Left ventricle myocardium inferior (tissue), 1 donor: ENCODE measurements at places on chromosomes 2 and 18.

GRCh38 chr2:159249990-159250715 is 36.4 kb downstream of the WDSUB1 start:
- no peak for DNase-seq
- peak overlapping the region; percentile 78 for H3K27ac ChIP-seq
- H3K36me3 ChIP-seq = peaks cover 33% of the 10 kb centered on the region
- H3K4me1 ChIP-seq = peaks cover 33% of the 10 kb centered on the region
- no peaks in the 10 kb centered on the region for H3K27me3 ChIP-seq
- H3K4me3 ChIP-seq = no peak overlapping the region

- H3K36me3 ChIP-seq = no peaks in the 10 kb centered on the region
- no peak overlapping the region for H3K27ac ChIP-seq
- no peak for DNase-seq
- peaks cover 41% of the 10 kb centered on the region for H3K27me3 ChIP-seq
Measured at GRCh38 chr2:130871843-130872740, 35.4 kb downstream of the ARHGEF4 start.

GRCh38 chr2:101614127-101614759 is 83.3 kb upstream of the MAP4K4 start:
- H3K4me1 ChIP-seq = peaks cover 9% of the 10 kb centered on the region
- no peak overlapping the region for H3K4me3 ChIP-seq
- DNase-seq = no peak
- no peak overlapping the region for H3K27ac ChIP-seq

DNA sequence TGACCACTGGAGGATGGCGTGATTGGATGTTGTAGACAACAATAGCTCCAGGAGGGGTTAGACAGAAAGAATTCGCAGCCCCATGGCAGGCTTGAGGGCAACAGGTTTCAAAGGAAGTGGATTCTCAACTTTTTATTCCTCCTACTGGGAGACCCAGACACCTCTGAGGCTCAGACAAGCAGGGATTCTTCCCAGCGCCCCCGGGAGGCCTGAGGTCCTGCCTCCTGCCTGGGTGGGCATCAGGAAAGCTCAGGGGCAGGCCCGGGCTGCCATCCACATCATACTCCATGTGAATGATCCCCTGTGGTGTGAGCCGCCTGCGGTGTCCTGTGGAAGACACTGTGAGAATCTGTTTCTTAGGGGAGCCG is 203.5 kb downstream of the CYP26B1 start:
- peak overlapping the region; percentile 63 for H3K27ac ChIP-seq
- DNase-seq = no peak
- H3K4me1 ChIP-seq = peaks cover 35% of the 10 kb centered on the region
- H3K27me3 ChIP-seq = peaks cover 11% of the 10 kb centered on the region
- H3K4me3 ChIP-seq = no peak overlapping the region
- H3K36me3 ChIP-seq = no peaks in the 10 kb centered on the region

GRCh38 chr18:59051470-59052165 is 88.1 kb upstream of the SEC11C start:
- DNase-seq = no peak
- no peaks in the 10 kb centered on the region for H3K27me3 ChIP-seq
- H3K36me3 ChIP-seq = no peaks in the 10 kb centered on the region
- H3K27ac ChIP-seq = no peak overlapping the region
- H3K4me1 ChIP-seq = peaks cover 19% of the 10 kb centered on the region
- no peak overlapping the region for H3K4me3 ChIP-seq

GRCh38 chr2:217448860-217449259 is 553.9 kb downstream of the TNS1 start:
- H3K27me3 ChIP-seq = no peaks in the 10 kb centered on the region
- no peak overlapping the region for H3K27ac ChIP-seq
- no peak for DNase-seq
- peaks cover 4% of the 10 kb centered on the region for H3K4me1 ChIP-seq
- no peaks in the 10 kb centered on the region for H3K36me3 ChIP-seq

DNA sequence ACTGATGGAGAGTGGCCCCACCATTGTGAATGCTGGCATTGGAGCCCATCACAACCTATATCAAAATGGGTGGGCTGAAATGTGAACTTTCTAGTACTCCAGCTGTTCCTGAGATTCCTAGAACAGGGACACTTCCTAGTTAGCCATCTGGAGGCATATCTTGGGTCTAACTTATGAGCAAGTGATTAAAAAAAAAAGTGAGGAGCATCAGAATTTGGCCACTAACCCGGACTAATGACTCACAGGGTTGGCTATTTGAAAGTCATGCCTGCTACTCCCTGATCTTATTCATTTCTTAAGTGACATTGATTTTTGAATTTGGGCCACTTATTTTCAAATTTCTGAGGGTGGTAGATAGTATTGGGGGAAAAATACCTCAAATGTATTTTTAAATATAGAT is 216.6 kb downstream of the HRH4 start:
- H3K27me3 ChIP-seq = no peaks in the 10 kb centered on the region
- H3K36me3 ChIP-seq = no peaks in the 10 kb centered on the region
- DNase-seq = no peak
- H3K4me3 ChIP-seq = no peak overlapping the region
- H3K27ac ChIP-seq = no peak overlapping the region
- H3K4me1 ChIP-seq = no peaks in the 10 kb centered on the region

GRCh38 chr2:58227171-58227917 is 13.8 kb downstream of the FANCL start:
- no peak for DNase-seq
- no peaks in the 10 kb centered on the region for H3K27me3 ChIP-seq
- H3K27ac ChIP-seq = no peak overlapping the region
- H3K4me3 ChIP-seq = no peak overlapping the region

- no peak overlapping the region for H3K27ac ChIP-seq
- H3K4me3 ChIP-seq = no peak overlapping the region
- DNase-seq = no peak
- H3K36me3 ChIP-seq = peaks cover 27% of the 10 kb centered on the region
Measured at GRCh38 chr2:152693033-152693432, 24.2 kb downstream of the PRPF40A start.

DNA sequence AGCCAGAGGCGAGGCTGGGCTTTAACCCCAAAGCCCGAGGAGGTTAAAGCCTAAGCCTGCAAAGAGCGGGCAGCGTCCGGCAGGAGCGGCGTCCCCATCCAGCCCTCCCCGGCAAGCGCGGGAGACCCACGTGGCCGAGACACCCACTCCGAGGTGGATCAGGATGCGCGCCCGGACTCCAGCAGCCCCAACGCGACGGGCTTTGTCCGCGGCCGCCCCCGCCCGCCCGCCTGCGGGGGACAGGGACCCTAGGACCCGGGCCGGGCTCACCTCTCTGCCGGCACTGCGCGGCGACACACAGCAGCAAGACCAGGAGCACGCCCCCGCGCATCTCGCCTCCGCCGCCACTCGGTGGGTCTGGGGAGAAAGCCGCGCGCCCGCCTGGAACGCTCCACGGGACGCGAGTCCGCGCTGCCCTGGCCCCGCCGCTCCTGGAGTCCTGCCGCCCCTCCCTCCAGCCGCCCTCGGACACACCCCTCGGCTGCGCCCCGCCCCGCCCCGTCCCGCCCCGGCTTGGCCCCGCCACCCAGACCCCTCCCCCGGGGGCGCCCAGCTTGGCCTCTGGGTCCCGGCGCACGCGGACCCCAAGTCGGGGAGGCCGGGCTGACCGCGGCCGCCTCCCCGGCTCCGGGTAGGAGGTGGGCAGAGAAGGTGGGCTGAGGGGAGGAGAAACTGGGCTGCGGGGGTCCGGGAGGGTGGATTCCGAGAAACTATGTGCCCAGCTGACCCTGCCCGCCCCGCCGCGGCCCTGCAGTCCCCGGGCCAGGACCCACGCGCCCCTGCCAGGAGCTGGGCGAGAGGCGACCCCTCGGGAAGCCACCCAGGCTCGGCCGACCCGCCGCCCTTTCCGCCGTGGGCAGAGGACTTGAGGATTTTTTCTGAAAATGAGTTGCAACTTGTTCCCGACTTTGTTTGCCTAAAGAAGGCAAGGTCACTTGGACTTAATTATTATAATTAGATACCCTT is at the start of gene LAMA1:
TSS of gene LAMA1 (minus strand) at position 408 of the 966 bp plus-strand sequence. CDS start at position 331, 77 bp downstream.
- H3K27me3 ChIP-seq = peaks cover 91% of the 10 kb centered on the region
- peaks cover 23% of the 10 kb centered on the region for H3K4me1 ChIP-seq
- no peak within 1 kb of the TSS for H3K27ac ChIP-seq
- DNase-seq = no peak
- no peaks in the 10 kb centered on the region for H3K36me3 ChIP-seq
- H3K4me3 ChIP-seq = peak within 1 kb of the TSS; percentile 64

- H3K36me3 ChIP-seq = no peaks in the 10 kb centered on the region
- H3K27ac ChIP-seq = no peak overlapping the region
- H3K27me3 ChIP-seq = no peaks in the 10 kb centered on the region
Measured at GRCh38 chr2:75063906-75064305, 105.5 kb downstream of the POLE4 start.
